Thoracic aorta (tissue), 2 donors: ENCODE measurements at places on chromosomes 7 and 10.

- no peak for DNase-seq
Observed at GRCh38 chr10:87927091-87927490, 63.7 kb downstream of the PTEN start.

- no peak for DNase-seq
Observed at GRCh38 chr7:34236057-34236456, 330.7 kb downstream of the BMPER start.

GRCh38 chr7:28654110-28654509 is 241.8 kb downstream of the CREB5 start:
- DNase-seq: no peak

GRCh38 chr7:44048031-44048795 is 3.7 kb downstream of the DBNL start:
- DNase-seq: no peak

- DNase-seq: no peak
Observed at GRCh38 chr10:29411666-29412315, 122.9 kb downstream of the LYZL1 start.
